ENCODE measurements at places on chromosomes 16 and 17.

- DNase-seq, result no peak
Measured at GRCh38 chr16:16158741-16159374, 64.4 kb downstream of the ABCC6 start.

DNA sequence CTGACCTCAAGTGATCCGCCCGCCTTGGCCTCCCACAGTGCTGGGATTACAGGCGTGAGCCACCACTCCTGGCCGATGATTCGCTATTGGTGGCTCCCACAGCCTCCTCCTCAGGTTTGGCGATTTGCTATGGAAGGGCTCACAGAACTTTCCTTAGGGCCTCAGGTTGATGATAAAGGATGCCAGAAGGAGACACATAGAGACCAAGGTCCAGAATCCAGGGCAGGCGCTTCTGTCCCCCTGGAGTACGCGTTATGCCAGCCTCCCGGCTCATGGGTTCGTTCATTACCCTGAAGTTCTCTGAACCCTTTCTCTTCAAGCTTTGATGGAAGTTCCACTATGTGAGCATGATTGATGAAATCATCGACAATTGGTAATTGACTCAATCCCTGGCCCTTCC lies 19.9 kb downstream of the LGALS3BP start:
- no peak for DNase-seq

DNA sequence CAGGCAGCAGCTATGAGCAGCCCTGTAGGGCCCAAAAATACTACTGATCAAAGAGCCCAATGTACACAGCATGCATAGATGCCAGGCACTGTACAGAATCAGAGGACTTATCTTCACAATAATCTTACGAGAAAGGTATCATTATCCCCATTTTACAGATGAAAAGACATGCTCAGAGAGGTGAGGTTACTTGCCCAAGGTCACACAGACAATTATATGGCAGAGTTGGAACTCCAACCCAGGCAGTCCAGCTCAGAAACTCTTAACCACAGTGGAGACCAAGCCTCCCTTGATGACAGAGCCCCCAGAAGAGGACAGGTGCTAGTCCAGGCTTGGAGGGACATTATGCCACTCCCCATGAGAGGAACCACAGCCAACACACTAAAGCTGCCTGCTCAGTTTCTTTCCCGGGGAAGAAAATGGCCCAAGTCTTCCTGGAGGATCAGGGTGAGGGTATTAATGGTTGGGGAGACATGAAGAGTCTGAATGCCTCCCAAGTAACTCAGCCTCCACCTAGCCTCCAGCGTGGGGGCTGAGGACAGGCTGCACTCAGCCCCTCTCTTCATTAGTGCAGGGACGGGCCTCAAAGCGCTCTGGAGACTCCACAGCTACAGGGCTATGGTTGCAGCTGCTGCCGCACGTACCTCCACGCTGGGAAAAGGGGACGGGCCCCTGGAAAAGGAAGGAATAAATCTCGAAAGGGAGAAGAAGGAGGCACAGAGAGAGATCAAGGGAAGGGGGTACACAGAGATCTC lies 826 bp downstream of the UNC119 start:
- no peak for DNase-seq

- DNase-seq, result no peak
Measured at GRCh38 chr16:86667035-86667434, 88.7 kb downstream of the FOXL1 start.

- DNase-seq, result no peak
Measured at GRCh38 chr16:31489616-31490584, 7.0 kb downstream of the SLC5A2 start.

DNA sequence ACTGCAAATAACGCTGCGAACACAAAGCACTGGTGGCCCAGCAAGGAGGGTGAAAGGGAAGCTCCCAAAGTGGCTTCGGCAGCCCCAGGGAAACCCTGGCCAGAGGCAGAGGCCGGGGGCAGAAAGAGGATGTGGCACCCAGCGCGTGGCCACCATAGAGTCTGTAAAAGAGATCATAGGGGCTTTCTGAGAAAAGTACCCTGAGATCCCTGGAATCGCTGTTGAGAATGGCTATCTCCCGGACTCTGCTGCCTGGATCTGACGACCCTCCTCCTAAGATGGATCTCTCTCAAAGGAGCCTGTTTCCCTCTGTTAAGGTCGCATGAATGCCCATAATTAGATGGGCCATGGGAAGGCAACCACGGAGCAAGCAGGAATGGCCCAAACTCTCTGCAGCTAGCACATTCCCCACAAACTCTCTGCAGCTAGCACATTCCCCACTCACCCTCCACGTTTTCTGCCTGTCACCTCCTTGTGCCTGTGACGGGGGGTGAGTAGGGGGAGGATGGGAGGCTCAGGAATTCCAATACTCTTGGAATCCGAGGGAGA lies 364.4 kb downstream of the XYLT1 start:
- peak; percentile 51 for DNase-seq

DNA sequence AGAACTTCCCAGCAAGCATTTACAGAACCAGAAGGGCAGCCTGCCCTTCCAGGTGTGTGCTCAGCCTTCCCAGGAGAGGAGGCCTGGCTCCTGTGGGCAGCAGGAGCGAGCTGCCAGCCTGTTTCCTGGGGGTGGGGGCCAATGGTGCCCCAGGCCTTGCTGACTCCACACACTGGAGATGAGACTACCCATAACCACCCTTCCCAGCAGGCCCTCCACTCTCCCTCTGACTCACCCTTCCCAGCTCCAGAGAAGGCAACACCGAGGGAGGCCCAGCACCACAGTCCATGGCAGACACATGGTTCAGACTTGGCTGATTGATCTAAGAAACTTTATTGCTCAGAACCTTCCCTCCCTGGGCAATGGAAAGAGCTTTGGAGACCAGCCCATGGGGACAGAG lies 1.8 kb upstream of the PRSS53 start:
- DNase-seq, result no peak

DNA sequence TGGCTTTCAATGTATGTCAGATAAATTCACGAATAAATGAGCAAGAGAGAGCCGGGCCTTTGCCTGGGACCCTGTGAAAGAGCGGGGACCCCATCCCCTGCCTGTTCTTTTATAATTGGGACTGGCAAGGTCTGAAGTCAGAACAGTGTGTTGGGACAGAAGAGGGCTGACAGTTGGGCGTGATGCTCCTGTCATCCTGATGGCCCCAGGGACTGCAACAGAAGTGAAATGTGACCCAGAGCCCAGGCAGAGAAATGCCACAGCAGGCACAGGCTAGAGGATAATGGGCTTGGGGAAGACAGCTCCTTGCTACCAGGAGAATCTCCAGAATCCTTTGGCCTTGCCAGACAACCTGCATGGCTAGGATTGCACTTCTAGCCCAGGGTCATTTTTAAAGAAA lies 37.9 kb downstream of the GSG1L start:
- DNase-seq, result no peak

GRCh38 chr16:12267491-12267890 lies 291.0 kb downstream of the SNX29 start:
- no peak for DNase-seq

GRCh38 chr17:49294122-49294521 lies 63.5 kb upstream of the PHOSPHO1 start:
- no peak for DNase-seq

DNA sequence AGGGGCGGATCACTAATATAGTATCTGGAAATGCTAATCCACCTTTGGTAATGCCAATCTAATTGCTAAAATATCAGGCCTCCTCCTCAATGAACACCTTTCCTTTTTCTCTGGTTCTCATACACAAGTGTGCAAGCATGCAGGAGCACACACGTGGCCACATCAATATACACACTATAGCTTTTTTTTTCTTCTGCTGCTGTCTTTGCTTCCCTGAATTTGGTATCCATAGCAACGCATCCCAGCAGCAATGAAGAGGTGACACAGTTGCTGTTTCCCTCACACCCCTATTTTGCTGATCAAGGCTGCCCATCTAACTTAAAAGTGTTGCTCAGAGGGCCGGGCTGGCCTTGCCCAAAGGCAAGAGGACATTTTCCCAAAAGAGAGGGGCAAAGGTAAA lies 15.4 kb downstream of the NOG start:
- no peak for DNase-seq

- DNase-seq, result peak; percentile 77
Measured at GRCh38 chr16:78742501-78743283, 643.2 kb downstream of the WWOX start.

- no peak for DNase-seq
Measured at GRCh38 chr16:81581107-81581506, 136.5 kb downstream of the CMIP start.

DNA sequence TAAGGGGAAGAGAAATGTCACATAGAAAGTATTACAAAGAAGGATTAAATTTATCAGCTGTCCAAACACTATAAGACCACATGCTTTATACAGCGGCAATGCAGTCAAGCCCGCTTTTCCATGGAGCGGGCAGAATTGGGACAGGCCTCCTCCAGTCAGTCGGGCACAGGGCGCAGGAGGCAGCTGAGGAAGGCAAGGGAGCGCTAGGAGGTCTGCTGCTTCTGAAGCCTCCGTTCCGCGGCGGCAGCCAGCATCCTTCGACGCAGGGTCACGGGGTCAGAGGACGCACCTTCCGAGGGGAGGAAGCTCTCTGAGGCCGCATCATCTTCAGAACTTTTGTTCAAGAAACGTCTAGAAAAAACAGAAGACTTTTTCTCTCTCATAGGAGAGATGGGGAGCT lies 62.6 kb downstream of the AMFR start:
- DNase-seq, result no peak

- peak; percentile 73 for DNase-seq
Measured at GRCh38 chr16:89574681-89575246, 794 bp upstream of the CPNE7 start.

- DNase-seq, result no peak
Measured at GRCh38 chr17:67863624-67864247, 38.4 kb downstream of the BPTF start.

GRCh38 chr17:2030779-2031163 lies 818 bp downstream of the DPH1 start:
- no peak for DNase-seq

DNA sequence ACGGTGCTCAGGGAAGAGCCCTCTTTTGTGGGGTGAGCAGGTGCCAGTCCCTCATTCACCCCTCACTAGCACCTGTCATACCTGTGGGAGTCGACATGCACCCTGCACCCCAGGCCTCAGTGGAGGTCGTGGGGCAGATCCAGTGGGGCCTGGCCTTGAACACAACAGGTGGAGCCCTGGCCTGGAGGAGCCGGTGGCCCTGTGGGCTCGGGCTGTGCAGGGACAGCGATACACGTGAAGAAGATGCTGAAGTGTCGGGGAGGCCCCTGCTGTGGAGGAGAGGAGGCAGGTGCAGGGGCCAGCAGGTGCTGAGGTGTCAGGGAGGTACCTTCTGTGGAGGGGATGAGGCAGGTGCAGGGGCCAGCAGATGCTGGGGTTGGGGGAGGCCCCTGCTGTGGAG lies 31.8 kb downstream of the ZNF750 start:
- no peak for DNase-seq

DNA sequence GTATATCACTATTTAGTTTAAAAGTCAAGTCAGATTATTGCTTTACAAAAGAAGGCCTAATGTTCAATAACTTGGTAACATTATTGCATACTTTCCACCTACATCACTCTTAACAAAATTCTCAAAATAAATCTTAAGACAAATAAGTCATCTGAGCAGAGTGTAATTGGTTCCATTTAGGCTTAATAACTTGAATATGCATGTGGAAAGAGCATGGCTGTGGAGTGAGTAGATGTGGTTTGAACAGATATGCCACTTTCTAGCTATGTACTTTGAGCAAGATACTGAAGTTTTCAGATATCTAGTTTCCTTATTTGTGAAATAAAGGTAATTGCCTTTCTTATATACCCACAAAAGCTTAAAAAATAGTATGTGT lies 6.7 kb upstream of the EVI2A start:
- DNase-seq, result no peak

GRCh38 chr17:82229698-82230608 lies 1.1 kb downstream of the SLC16A3 start:
- peak; percentile 10 for DNase-seq

DNA sequence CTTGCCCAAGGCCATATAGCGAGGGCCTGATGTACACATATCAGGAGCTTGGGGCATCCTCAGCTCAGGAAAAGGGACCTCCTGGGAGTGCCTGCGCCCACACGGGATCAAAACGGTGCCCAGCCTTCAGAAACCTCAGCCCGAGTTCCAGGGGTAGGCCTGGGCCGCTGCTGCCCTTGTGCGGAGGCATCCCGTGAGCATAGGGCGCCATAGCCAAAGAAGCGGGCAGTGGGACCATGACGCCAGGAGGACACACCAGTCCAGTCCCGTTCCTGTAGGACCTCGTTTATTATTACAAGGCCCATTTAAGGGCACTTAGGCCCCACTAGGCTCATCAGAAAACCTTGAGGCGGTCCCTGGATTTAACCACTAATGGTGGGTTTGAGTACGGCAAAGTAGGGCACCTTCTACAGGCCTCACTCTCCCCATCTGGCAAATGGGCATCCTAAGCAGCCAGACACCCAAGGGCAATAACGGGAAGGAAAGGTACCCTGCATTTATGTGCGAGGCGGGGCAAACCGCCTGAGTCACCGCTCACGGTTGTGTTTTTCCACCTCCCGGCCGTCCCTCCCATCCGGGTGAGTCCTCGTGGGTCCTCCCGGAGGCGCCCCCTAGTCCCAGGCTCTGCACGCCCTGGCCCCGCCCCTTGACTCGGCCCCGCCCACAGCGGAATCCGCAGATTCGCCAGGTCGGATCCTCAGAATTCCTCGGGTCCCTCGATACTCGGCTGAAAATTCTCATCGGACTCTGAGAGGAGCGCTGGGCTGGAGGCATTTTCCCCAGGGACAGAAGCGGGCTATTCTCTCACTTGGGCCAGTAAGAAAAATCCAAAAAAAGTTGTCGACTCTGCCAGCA lies 726 bp upstream of the SETD1A start:
- DNase-seq, result peak; percentile 74

DNA sequence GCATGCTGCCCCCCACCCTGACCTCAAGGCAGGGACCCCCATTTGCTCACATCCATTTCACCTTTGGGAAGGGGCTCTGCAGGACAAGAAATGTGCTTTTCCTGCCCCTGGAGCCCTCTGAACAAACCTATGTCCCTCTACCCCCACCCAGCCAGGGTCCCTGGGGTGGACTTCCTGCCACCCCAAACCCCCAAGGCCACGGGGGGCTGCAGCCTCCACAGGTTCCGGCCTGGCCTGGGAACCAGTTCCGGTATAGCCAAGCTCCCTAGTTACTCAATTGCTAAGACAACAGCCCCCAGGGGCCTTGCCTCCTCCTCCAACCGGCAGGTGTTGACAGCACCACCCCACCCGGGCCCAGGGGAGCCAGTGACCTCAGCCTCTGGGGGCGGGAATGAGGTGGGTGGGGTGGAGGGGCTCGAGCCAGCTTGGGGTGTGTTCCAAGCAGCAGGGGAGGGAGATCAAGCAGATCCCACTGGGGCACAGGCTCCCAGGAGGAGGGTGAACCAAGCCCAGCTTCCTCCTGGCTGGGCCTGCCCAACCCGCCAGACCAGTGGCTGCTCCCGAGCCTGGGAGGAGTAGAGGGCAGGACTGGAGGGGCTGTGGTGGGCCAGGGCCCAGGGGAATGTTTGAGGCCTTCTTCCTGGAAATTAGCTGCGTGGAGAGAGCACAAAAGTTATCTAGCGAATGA lies 6.6 kb downstream of the PNMT start:
- DNase-seq, result no peak

DNA sequence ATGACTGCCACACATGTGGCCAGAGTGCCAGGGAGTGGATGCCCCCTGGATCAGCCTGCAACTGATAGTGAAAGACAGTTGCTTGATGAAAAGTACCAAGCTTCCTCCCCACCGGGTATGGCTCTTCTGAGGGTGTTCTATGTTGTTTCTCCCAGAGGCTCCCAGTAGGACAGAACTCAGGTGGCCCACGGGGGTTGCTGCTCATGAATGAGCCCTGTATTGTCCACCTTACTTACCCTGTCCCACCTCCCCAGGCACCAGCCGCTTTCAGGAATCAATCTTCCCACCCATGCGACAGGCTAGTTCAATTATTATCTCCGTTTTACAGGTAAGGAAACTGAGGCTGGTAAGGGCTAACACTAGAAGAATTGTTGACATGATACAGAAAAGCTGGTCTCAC lies 34.9 kb upstream of the RGS9 start:
- DNase-seq, result no peak
